Cerebellar nuclear complex (tissue), 1 donor: ENCODE measurements at places on chromosomes 1 and 21.

- DNase-seq: no peak
Measured at GRCh38 chr21:45638707-45639106, 4.8 kb upstream of the PCBP3 start.

DNA sequence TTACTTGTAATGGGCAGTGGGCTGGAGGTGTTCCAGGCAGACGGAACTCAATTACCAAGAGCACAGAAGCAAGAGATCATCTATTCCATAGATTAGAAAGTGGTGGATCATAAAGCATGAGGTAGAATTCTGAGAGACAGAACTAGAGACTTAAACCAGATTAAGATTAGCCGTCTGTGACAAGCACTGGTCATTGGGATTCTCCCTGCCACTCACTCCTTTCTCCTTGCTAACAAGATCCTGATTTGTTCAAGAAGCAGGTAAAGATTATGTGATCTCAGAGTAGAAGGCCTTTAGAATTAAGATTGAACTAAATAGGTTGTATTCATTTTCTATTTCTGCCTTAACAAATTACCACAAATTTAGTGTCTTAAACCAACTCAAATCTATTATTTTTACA, 1.5 kb upstream of the HSPA13 start:
- no peak for DNase-seq

DNA sequence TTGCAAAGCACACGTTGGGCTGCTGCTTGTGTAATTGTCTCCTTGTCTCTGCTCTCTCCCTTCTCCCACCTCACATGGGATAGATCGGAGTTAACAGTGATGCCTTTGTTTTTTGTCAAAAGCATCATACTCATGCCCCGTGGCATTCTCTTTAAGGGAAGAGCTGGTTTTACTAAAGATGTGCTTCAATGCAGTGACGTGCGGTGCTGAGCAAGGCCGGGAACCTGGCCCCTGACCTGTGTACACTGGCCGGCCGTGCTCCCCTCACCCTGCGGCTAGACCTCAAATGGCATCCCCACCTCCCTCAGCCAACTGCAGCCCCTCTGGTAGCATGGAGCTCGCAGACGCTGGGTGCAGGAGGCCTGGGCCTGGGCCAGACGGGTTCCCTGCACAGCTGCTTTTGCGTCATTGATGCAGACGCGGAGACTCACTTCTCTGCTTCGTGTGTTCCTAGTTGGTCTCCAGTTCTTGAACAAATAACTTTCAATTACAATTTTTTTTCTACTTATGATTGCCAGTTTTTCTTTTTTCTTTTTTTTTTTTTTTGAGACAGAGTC, 19.9 kb downstream of the AGPAT3 start:
- DNase-seq: no peak

DNA sequence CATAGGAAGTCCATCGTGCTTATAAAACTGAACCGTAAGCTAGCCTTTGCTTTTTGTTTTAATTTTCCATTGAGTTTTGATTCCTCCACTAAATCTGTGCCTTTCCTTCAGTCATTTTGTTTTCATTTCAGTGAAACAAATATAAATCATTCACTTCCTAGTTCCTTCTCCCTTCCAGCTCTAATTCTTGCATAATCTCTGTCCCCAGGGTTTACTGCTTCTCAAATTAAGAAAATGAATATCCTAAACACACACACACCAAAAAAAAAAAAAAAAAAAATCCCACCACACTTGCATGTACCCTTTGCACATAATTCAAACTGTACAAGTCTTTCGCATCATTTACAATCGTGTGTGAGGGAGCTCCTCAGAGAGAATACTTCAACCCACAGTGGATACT, 6.8 kb downstream of the KCNH1 start:
- no peak for DNase-seq

DNA sequence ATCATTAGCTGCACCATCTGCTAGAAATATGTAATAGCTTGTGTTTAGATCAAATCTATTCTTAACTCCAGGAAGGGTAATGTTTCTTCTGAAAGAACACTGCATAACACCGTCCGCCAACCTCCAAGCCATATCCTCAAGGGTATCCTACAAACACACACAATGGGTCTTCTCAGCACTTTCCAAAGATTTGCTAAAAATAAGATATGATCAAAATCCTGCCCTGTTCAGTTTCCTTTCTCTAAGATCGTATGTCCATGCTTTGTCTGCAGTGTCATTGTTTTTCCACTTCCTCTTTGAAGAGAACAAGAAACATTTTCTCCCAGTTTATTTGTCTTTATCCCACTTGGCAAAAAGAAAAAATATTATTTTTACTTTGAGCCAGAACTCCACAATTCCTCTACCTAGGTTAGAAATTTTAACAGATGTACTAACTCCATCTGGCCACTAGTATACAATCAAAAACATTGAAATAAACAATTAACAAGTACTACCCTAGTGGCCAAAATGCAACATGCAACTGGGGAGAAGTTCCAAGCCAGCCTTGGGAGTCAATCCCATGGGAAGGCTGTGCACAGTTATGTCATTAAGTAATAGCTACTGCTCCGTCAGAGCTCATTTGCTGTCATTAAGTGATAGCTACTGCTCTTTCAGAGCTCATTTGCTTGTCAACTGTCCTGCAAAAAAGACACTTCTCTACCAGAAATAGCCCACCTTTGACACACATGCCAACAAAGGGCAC, 37.8 kb downstream of the FRRS1 start:
- no peak for DNase-seq

- no peak for DNase-seq
Measured at GRCh38 chr1:154483941-154484803, 17.8 kb upstream of the TDRD10 start.
